Stimulated activated CD8-positive, alpha-beta memory T cell treated with anti-CD3 and anti-CD28 coated beads, Interleukin-4, amount 100 ng/mL, for 1 hour (primary cell): ENCODE measurements at places on chromosomes 5 and 9.

DNA sequence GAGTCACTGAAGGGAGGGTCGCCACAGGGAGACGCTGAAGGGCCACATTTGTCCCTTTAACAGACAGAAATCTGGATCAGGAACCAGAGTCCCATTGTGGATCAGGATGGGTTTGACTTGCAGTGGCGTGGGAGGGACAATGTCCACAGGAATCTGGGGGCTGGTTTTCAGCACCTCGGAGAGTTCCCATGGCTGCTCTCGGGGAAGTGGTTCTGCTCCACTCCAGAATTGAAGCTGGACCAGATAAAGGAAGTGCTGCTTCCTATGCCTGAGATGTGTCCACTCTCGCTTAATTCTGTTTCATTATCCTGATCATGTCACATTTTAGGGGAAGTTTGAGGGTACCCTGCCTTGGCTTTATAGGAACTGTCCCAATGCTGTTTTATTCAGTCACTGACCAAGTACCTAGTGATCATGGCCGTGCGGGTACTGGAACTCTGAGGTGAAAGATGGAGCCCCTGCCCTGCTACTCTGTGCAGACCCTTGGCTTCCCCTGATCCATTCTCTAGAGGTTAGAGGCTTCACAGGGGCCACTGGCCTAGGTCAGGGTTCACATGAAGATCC is 28.7 kb downstream of the ENHO start:
- DNase-seq: no peak

- DNase-seq: no peak
Observed at GRCh38 chr9:6055666-6056065, 40.2 kb upstream of the RANBP6 start.

GRCh38 chr9:36831381-36832161 is 202.5 kb downstream of the PAX5 start:
- DNase-seq: no peak

- no peak for DNase-seq
Observed at GRCh38 chr9:94554439-94555331, at the start of gene PCAT7. TSS of gene PCAT7 (plus strand) at chr9:94555083.

- DNase-seq: no peak
Observed at GRCh38 chr9:124555043-124555442, 47.8 kb upstream of the NR5A1 start.
